RCC 7860 (cell line): ENCODE measurements at places on chromosomes 5 and 9.

GRCh38 chr5:149060325-149060724, 2.5 kb downstream of the SH3TC2 start:
- no peak for DNase-seq

GRCh38 chr5:178208540-178209227, 4.4 kb downstream of the HNRNPAB start:
- no peak for DNase-seq

DNA sequence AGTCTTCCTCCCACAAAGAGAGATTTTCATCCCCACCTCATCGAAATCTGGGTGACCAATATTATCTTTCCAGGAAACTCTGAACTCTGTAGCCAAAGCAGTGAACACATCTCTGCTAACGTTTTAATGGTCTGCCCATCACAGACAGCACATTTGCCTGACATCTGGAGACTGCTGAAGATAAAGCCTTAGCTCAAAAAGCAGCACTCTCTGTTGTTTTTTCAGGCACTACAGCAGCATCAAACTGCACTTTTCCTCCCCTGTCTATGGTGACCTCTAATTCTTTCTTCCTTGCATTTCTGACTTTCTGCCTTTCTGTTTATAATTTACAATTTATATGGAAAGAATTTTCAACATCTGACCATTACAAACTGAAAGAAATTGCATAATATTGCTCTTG, 66.8 kb downstream of the RAB3C start:
- DNase-seq = no peak

GRCh38 chr5:148414833-148415232, 31.1 kb downstream of the FBXO38 start:
- DNase-seq = no peak

DNA sequence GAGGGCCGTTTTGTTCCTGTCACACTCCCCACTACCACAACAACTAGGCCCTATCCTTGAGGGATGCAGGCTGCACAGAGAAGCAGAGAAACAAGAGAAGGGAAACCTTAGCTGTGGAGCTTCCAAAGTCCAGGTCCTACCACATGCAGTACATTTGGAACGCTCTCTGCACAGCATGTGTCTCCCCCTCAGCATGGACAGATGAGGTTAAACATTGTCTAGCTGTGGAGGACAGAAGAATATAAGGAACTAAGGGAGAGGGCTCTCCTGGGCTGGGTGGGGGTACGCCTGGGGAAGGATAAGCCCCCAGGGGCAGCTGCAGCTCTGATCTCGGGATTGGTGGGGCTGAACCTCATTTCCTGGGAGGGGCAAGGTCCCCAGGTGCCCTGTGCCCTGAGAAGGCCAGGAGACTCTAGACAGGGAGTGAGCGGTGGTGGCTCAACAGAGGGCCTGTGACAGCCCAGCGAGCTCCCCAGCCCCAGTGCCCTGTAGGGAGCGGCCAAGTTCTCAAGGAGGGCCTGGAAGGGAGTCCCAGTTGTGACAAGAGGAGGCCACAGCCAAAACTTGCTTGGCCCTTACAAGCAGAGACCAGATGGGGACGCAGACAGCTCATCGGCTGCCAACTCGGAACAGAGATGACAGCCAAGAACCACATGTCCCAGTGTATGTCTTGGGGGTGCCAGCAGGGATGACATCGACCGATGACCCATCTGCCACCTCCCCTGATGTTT, 30.1 kb downstream of the TSPAN17 start:
- no peak for DNase-seq
